ENCODE measurements at places on chromosomes 11 and 22. TPM values are rescaled to one million over a fixed set of nuclear protein-coding genes. Genes with fewer than 3 reads are reported as not detected.

The MGAT3 gene
- total RNA-seq = 0.29 TPM

The GGT5 gene
- not detected for total RNA-seq

The TRPC6 gene
- total RNA-seq = not detected

The SYCE3 gene
- total RNA-seq = not detected

The SEC14L2 gene
- total RNA-seq = 9.6 TPM

The PIK3C2A gene
- 11.0 TPM for total RNA-seq

The FXYD6 gene
- total RNA-seq = 2.5 TPM

Measured in A375 (cell line).